ENCODE measurements at places on chromosomes 7 and 10.

- no peak for DNase-seq
Observed at GRCh38 chr7:16708511-16708910, 45.0 kb upstream of the TSPAN13 start.

GRCh38 chr10:57818522-57818921 is 449.2 kb downstream of the IPMK start:
- DNase-seq, result no peak

GRCh38 chr10:125061557-125062226 is 98.7 kb downstream of the CTBP2 start:
- DNase-seq, result no peak

- no peak for DNase-seq
Observed at GRCh38 chr10:124182088-124182541, 88.7 kb upstream of the CHST15 start.

GRCh38 chr7:138987686-138988085 is 6.5 kb upstream of the KIAA1549 start:
- DNase-seq, result no peak

DNA sequence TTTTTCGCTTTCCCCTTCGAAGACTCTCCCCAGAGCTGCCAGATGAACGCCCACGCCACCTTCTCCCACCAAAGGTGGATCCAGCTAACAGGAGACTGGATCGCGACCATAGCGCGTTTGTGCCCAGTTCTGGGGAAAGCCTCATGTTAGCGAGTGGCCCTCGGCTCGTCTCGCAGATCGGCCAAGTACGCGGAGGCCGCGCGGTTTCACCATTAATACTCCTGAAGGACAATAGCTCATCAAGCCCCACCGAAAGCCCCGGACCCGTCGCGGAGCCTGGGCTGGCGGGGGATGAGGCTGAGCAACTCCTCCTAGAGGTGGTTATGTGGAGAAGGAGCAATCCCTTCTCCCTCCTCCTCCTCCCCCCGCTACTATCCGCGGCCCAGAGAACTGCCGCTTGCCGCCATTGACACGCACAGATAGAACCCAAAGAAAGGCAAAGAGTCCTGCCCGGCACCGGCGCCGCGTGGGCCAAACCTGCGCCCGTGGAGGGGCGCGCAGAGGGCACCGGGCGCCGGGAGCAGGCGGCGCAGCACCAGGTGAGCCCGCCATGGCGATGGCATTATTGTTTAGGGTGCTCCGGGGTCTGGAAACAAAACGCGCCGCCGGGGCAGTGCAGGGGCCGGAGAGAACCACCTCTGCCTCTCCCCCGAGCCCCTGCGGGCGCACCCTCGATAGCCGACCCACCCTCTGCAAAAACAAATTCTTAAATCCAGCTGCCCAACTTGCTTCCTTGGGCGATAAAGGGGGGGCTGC is at the start of gene MACROH2A2:
Gene MACROH2A2 (plus strand): TSS at position 385 of the 756 bp plus-strand sequence. CDS start 22,813 bp downstream, outside the sequence.
- no peak for DNase-seq

DNA sequence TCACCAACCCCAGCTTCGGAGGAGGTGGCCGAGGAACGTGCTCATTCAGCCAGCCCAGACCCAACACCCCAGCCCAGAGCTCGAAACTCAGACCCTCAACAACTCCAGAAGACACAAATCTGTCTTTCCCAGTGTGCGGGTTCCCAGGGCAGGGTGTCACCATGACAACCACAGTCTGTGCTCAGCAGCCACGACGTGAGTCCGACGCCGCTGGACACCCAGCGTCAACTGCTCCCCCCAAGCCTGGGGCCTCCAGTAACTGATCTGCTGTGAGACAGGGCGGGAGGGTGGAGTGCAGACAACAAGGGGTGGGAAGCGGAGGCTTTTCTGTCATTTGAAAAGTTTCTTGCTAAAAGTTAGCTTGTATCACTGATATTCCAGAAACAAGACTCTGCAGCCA is 167.2 kb downstream of the MAD1L1 start:
- no peak for DNase-seq

DNA sequence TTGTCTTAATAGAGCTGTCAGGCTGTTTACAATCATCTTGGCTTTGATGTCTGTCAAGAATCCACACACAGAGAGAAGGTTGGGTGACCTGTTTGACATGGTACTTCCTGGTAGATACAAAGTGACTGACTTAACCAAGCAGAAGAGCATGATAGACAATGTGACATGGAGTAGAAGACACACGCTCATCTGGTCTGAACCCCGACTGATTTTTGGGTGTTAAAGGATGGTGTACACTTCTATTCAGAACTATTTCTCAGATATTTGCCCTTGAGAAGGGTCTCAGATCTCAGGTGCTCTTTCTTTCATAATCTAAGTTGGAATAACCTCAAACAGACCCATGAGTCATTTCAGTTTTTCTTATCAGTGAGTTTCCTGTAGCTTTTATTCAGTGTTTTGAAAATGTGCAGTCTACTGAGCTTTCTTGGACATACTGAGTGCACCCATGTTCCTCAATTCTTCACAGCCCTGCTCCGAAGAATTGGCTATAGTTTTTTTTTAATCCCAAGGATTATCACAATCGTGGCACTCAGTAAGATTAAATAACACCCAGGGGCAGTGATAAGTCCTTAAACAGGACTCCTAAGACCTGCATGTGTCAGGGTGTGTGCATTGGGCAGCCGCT is 46.4 kb upstream of the NXPH1 start:
- no peak for DNase-seq

- DNase-seq, result no peak
Observed at GRCh38 chr10:78861529-78862327, 207.0 kb upstream of the ZMIZ1 start.

GRCh38 chr10:104069613-104070012 is 16.1 kb downstream of the COL17A1 start:
- DNase-seq, result no peak

- no peak for DNase-seq
Observed at GRCh38 chr10:78696791-78697395, 371.9 kb upstream of the ZMIZ1 start.

- DNase-seq, result no peak
Observed at GRCh38 chr10:30974773-30975415, 56.8 kb downstream of the ZNF438 start.

GRCh38 chr7:29319719-29320521 is 125.3 kb downstream of the CHN2 start:
- no peak for DNase-seq

- no peak for DNase-seq
Observed at GRCh38 chr7:16135658-16136057, 285.7 kb downstream of the CRPPA start.

- peak; percentile 32 for DNase-seq
Observed at GRCh38 chr7:150631866-150632864, at the start of gene GIMAP6. Gene GIMAP6, minus strand, starts transcription at chr7:150632385. Its CDS starts 2,243 bp downstream, at chr7:150630142.

GRCh38 chr10:6018422-6018821 is 41.1 kb upstream of the IL15RA start:
- DNase-seq, result no peak

- no peak for DNase-seq
Observed at GRCh38 chr10:83764666-83765065, 374.6 kb upstream of the GHITM start.

DNA sequence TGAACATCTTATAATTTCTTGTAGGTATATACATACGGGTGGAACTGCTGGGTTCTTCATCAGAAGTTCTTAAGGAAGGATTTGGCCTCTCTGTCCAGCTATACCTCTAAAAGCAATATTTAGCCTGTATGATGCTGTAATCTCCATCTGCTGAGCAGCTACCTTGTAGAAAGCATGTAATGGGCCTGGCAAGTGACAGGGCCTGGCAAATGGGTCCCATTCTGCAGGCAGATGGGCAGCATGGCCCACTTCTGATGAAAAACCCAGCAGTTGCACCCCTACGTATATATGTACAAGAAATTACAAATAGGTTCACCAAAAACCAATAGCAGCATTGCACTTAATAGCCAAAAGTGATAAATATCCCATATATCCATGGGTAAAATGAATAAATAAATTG is 9.0 kb downstream of the PLPP4 start:
- DNase-seq, result no peak

Data from activated CD4-positive, alpha-beta T cell treated with anti-CD3 and anti-CD28 coated beads for 1 hour (primary cell).